Stimulated activated CD4-positive, alpha-beta T cell treated with anti-CD3 and anti-CD28 coated beads, Interleukin-12 subunit alpha, Interleukin-12 subunit beta, amount 100 ng/mL, for 24 hours (primary cell): ENCODE measurements at places on chromosomes 6 and 20.

DNA sequence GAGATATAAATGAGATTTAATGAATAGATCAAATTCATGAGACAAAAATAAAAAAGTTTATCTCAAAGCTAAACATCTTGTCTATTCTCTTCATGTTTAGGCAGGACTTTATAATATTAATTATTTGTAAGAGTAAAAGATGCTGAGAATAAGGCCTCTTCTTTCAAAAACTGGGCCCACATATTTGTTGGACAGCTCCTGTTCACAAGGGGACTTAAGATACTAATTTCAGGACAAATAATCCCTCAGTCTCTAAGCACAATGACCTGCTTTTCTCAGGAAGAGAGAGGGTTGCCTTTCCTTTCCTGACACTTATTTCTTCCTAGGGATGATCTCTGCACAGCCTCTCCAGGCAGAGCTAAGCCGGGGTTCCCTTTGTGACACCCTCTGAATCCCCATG is 43.3 kb downstream of the NOX3 start:
- DNase-seq: no peak

DNA sequence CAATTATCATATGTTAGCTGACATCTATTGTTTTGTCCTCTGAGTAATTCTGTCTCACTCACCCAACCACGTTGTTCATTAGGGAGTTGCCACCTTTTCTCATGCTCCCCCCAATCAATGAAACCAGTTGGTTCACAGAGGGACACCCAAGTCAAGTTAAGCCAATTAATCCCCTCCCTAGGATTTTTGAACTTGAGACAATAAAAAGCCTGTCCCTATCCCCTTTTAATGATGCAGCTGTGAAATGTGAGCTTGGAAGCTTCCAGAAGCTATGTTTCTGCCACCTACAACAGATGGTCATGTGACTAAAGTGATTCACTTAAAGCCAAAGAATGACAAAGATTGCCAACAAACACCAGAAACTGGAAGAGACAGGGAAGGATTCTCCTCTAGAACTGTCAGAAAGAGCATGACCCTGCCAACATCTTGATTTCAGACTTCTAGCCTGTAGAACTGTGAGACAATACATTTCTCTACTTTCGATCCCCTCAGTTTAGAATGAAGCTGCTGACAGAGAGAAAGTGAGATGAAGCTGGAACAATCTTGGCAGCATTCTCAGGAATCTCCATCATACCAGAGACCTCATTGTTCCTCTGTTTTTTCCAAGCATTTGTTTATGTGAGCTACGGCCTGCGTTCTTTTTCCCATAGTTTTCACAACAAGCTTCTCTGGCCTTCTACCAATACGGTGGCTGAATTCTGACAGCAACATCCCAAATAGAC is 57.8 kb upstream of the TPD52L1 start:
- DNase-seq: no peak

GRCh38 chr6:40986921-40987819 is 51.9 kb downstream of the UNC5CL start:
- no peak for DNase-seq

GRCh38 chr6:125797886-125798444 is 7.2 kb downstream of the NCOA7 start:
- no peak for DNase-seq

GRCh38 chr20:37319151-37319671 is 26.7 kb upstream of the SRC start:
- no peak for DNase-seq

- no peak for DNase-seq
These were observed 153.0 kb downstream of the BCAS1 start for GRCh38 chr20:53917145-53918019.

GRCh38 chr6:2795956-2796355 is 30.8 kb downstream of the WRNIP1 start:
- DNase-seq: no peak

DNA sequence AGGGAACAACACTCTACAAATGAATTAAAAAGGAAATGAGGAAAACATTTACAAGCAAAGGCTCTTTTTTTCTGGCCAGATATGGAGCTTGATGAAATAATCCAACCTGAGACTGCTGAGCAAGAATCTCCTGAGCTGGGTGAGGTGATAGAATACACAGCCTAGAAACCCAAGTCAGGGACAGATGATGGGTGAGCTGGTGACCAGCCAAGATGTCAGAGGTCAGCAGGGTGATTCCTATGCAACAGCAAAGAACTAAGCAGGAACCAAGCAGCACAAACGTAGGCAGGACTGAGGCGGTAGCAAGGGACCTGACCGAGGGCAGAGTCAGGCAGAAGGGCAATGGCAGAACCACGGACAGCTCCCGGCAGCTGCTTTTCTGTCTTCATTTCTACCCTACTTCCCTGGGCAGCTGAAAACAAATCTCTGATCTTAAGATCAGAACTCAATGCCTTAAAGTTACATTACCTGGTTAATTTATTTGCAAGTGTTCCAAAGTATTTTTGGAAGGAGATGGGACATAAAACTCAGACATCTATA is 75.1 kb downstream of the CDC40 start:
- no peak for DNase-seq

- no peak for DNase-seq
These were observed 28.2 kb upstream of the PLAGL1 start for GRCh38 chr6:144036064-144036834.

DNA sequence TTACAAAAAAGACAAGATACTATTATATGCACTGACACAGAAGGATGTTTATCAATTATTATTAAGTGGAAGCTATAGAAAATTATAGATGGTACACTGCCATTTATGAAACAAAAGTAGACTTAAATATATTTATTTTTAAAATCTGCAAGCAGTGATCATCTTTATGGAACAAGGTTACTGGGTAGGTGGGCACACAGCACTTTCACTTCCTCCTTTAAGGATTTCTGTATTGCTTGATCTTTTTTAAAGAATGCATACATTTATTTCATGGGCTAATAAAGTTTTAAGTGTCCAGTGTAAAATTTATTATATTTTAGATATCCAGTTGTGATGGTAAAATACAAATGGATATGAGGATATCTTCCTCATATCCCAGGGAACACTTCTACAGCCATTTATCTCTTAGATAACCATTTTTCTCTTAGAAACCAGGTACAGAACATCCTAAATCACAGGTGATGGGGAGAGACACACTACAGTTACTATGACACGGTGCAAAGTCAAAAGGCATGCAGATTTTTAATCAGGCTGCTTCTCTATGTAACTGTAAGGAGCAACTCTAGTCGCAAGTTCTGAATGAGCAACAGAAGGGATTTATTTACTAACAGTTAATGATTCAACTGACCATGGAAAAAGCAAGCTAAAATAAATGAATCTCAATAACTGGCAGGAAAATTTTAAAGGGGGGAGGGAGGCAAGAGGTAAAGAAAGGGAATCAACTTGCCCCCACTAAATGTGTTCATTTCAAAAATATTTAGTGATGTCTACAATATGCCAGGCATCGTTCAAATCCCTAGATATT is 2.2 kb downstream of the FBXL4 start:
- no peak for DNase-seq

DNA sequence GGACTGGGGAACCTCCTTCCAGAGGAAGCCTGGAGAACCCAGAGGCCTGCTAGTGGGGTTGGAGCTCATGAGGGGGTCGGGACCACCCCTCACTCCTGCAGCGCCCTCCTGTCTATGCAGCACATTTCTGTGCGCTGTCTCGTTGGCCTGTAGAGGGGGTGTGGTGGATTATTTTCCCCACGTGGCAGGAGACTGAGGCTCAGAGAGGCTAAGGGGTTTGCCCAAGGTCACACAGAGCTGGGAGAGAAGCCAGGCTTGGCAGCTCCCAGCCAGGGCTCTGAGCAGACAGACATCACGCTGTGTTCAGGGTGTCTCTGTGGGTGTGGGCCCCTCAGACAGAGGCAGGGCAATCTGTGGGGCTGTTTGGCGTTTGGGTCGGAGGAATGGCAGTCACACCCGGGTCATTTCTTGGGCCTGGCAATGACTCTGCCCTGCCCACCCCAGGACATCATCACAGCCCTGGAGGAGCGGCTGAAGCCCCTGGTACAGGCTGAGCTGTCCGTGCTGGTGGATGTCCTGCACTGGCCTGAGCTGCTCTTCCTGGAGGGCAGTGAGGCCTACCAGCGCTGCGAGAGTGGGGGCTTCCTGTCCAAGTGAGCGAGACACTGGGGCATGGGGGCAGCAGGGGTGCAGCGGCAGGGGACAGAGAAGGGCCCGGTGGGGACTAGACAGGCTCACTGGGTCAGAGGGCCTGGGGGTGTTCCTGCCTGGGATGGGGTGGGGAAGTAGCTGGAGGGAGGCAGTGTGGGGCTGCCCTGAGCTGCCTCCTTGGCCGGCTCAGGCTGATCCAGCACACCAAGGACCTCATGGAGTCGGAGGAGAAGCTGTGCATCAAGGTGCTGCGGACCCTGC is 27.7 kb downstream of the UQCC2 start:
- no peak for DNase-seq

- no peak for DNase-seq
These were observed 337.4 kb downstream of the GRIK2 start for GRCh38 chr6:101730954-101731353.

DNA sequence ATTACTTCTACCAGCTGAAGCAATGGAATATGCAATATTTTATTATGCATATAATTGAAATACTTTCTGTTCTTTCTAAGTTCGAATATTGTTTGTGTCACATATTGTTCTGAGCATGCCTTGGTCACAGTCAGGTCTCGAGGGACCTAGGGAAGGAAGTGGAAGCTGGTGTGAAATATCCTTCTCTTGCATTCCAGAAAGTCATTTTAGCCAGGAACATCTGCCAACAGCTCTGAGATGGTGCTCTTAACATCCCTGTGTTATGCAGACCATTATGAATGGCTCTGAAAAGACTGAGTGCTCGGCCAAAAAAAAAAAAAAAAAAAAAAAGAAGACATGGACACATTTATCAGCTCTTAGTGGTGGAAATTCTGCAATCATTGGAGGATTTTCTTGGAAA is 132.7 kb upstream of the JAG1 start:
- no peak for DNase-seq

DNA sequence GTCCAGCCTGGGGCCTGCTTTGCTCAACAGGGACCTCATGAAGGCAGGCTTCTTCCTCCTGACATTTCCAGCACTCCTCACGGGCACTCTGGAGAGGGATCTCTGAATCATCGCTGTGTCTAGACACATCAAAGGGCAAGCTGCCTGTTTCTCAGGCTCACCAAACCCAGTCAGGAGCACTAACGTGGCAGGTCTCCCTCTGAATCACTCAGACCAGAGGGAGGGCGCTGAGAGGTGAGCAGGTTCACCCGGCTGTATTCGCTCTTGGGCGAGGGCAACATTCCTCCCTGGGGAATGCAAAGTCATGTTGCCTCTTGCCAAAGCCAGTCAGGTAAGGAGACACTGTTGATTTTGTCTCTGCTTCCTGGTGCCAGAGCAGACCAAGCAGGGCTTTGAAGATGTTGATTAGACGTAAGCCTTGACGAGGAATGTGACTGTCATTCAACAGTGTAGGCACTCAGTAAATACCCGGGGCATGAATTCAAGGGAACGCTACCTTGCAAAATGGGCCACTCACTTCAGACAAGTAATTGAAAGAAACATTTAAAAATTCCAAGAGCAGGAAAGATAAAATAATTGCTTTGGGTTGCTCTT is 50.1 kb downstream of the CYP24A1 start:
- no peak for DNase-seq
